ENCODE measurements at places on chromosomes 11 and 22. TPM values are rescaled to one million over a fixed set of nuclear protein-coding genes. Genes with fewer than 3 reads are reported as not detected.

Gene CHRM4
- total RNA-seq: not detected

- H3K27ac ChIP-seq: peak overlapping the region; percentile 83
- H3K4me1 ChIP-seq: peaks cover 34% of the 10 kb centered on the region
- peaks cover 9% of the 10 kb centered on the region for H3K27me3 ChIP-seq
- no peak for DNase-seq
- H3K4me3 ChIP-seq: peak overlapping the region; percentile 69
Measured at GRCh38 chr22:45008186-45008681, 1.6 kb downstream of the PHF21B start.

DNA sequence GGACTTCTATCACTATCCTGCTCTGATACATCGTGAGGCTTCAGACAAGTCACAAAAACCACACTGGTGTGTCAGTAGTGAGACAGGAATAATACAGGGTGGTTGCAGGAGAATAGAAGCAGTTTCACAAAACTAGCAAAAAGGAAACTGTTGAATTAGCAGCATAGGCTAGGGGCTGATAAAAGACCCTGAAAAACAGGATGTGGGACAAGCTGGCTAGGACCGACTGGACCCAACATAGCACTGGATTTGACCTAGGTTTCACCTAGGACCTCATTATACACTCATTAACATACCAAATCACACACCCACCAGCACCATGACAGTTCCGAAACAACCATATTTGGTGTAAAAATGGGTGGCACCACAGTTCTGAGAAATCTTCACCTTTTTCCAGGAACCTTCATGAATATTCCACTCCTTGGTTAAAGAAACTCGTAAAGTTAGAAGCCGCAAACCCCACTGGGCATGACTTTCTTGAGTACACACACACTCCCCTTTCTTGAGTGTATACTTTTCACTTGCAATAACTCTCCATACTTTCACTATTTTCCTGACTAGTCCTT is 76.2 kb downstream of the SLC1A2 start:
- peaks cover 5% of the 10 kb centered on the region for H3K4me1 ChIP-seq
- no peaks in the 10 kb centered on the region for H3K27me3 ChIP-seq
- H3K4me3 ChIP-seq: no peak overlapping the region

- no peak for DNase-seq
- H3K27ac ChIP-seq: no peak overlapping the region
- H3K27me3 ChIP-seq: no peaks in the 10 kb centered on the region
- H3K4me1 ChIP-seq: no peaks in the 10 kb centered on the region
- H3K4me3 ChIP-seq: no peak overlapping the region
- no peaks in the 10 kb centered on the region for H3K36me3 ChIP-seq
Measured at GRCh38 chr11:3637201-3637600, 4.6 kb downstream of the ART5 start.

DNA sequence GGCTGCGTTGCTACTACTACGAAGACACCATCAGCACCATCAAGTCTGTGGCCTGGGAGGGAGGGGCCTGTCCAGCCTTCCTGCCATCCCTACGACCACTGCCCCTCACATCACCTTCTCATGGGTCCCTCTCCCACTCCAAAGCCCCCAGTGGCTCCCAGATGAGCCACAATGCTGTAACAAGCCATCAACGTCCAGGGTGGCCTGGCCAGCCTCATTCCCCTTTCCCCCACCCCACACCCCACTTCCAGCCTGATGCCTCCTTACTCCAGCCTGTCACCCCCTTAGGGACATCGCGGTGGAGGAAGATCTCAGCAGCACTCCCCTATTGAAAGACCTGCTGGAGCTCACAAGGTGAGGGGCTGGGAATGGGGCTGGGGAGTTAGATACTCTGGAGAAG is 14.9 kb downstream of the NCF4 start:
- no peaks in the 10 kb centered on the region for H3K36me3 ChIP-seq
- H3K4me3 ChIP-seq: no peak overlapping the region
- H3K4me1 ChIP-seq: peaks cover 37% of the 10 kb centered on the region
- no peak overlapping the region for H3K27ac ChIP-seq
- no peaks in the 10 kb centered on the region for H3K27me3 ChIP-seq

Measured in esophagus squamous epithelium (tissue), 5 donors.